CD4-positive, alpha-beta T cell treated with Interleukin-4 for 1 hour (primary cell): ENCODE measurements at places on chromosomes 4 and X.

DNA sequence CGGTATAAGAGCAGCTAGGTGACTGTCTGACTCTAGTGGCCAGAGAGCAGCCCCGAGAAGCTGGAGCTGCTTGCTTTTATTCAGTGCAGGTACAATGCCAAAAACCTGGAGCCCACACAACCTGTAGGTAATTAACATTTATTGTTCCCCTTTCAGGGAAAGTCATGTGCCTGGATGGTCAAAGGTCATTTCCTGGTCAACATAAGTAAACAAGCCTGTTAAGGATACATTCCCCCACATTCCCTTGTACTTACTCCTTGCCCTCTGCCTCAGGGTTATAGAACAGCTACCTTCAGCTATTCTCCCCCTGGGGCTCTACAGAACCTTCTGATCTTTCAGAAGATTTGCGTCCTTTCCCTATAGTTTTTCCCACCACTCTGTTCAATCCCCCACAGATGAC is 253.4 kb downstream of the TMA16 start:
- DNase-seq: no peak

- DNase-seq: peak; percentile 3
Measured at GRCh38 chr4:93791570-93792195, 36.9 kb upstream of the ATOH1 start.

- DNase-seq: peak; percentile 76
Measured at GRCh38 chrX:49166914-49167739, 4.6 kb downstream of the MAGIX start.

- DNase-seq: no peak
Measured at GRCh38 chr4:104868958-104869357, 277.7 kb upstream of the TET2 start.

GRCh38 chr4:143642611-143643010 is 57.9 kb downstream of the FREM3 start:
- DNase-seq: no peak

GRCh38 chr4:178955614-178956013 is 1513.4 kb upstream of the AGA start:
- no peak for DNase-seq

DNA sequence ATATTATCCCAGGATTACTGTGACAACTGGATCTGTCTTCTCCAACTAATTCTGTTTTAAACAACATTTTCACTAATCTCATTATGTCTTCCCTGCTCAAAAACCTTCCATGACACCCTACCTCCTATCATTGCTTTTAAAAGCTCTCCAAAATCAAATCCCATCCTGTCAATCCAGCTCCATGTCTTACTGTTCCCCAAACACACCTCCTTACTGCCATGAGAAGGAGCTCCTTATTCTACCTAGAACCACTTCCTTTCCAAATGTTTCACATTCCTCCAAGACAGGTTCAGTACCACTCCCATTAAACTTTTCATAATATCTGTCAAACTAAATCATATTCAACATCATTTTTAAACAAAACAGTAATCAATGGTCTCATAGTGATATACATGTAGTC is 66.9 kb upstream of the WDR17 start:
- DNase-seq: no peak

DNA sequence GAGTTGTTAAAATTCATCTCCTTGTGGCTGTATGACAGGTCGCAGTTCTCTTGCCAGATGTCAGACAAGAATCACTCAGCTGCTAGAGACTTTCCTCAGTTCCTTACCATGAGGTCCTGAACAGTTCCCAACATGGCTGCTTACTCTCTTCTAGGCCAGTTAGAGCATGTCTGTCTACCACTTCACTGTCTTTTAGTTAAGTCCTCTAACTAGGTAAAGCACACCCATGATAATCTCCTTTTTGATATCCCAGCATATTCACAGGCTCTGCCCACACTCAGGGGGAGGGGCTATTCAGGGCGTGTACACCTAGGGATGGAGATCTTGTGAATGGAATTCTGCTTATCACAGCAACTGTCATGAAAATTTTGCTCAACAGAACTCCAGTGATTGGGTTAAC is 190.1 kb downstream of the ADAMTS3 start:
- no peak for DNase-seq

GRCh38 chr4:20279381-20279780 is 27.7 kb downstream of the SLIT2 start:
- DNase-seq: no peak

GRCh38 chrX:132333351-132333750 is 114.1 kb upstream of the RAP2C start:
- DNase-seq: no peak

GRCh38 chr4:72312032-72312650 is 256.9 kb downstream of the ADAMTS3 start:
- DNase-seq: no peak

DNA sequence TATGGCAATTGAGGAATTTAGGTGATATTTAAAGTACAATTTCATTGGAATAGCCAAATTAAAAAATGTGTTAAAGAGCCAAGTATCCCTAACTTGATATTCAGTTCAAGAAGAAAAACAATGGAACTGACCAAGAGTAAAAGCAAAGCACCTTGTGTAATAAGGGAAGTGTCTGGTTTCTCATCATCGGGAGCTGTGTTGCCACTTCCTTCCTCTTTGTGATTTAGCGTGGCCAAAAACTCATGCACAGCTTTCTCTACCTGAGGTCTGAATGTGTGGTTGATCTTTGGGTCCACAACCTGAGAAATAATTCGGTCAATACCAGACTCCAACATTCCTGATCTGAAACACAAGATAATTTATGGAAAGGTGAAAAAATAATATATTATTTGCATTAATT is 12.4 kb downstream of the BOD1L1 start:
- peak; percentile 9 for DNase-seq
